ENCODE measurements at places on chromosomes 16 and 17. TPM values are rescaled to one million over a fixed set of nuclear protein-coding genes. Genes with fewer than 3 reads are reported as not detected.

SLC9A5 gene
- 1.6 TPM for total RNA-seq

C1QTNF1 gene
- 220 TPM for total RNA-seq

PLA2G10 gene
- total RNA-seq: not detected

RNF112 gene
- 0.22 TPM for total RNA-seq

LITAFD gene
- not detected for total RNA-seq

KRTAP2-1 gene
- total RNA-seq: not detected

VWA3A gene
- total RNA-seq: not detected

FOXF1 gene
- total RNA-seq: 60.4 TPM

HSD11B2 gene
- under 0.01 TPM for total RNA-seq

TMEM94 gene
- 35.1 TPM for total RNA-seq

SPN gene
- total RNA-seq: not detected

ZNF469 gene
- 8.9 TPM for total RNA-seq

CNEP1R1 gene
- total RNA-seq: 34.5 TPM

CDH16 gene
- total RNA-seq: not detected

PDILT gene
- total RNA-seq: not detected

IL34 gene
- total RNA-seq: 6.1 TPM

PRSS33 gene
- not detected for total RNA-seq

HSD17B1 gene
- 8.4 TPM for total RNA-seq

WSCD1 gene
- 0.14 TPM for total RNA-seq

CNGB1 gene
- not detected for total RNA-seq

JPT2 gene
- 25.6 TPM for total RNA-seq

CCL17 gene
- not detected for total RNA-seq

RDM1 gene
- total RNA-seq: not detected

KRTAP1-1 gene
- not detected for total RNA-seq

WNK4 gene
- 0.44 TPM for total RNA-seq

SP6 gene
- total RNA-seq: 0.22 TPM

NGFR gene
- not detected for total RNA-seq

ITGA2B gene
- total RNA-seq: under 0.01 TPM

CDH3 gene
- 0.29 TPM for total RNA-seq

Measured in placental pericyte (primary cell).